Stimulated activated CD8-positive, alpha-beta memory T cell treated with anti-CD3 and anti-CD28 coated beads, Interleukin-12 subunit alpha, Interleukin-12 subunit beta, amount 100 ng/mL, for 1 hour (primary cell): ENCODE measurements at places on chromosomes 2 and 18.

- no peak for DNase-seq
Observed at GRCh38 chr2:234955971-234956509, 4.2 kb downstream of the SH3BP4 start.

GRCh38 chr2:54952425-54952824 is 97.8 kb downstream of the RTN4 start:
- no peak for DNase-seq

- DNase-seq = no peak
Observed at GRCh38 chr2:186734957-186735734, 41.3 kb downstream of the FAM171B start.

GRCh38 chr2:168289880-168290279 is 42.5 kb upstream of the STK39 start:
- no peak for DNase-seq

DNA sequence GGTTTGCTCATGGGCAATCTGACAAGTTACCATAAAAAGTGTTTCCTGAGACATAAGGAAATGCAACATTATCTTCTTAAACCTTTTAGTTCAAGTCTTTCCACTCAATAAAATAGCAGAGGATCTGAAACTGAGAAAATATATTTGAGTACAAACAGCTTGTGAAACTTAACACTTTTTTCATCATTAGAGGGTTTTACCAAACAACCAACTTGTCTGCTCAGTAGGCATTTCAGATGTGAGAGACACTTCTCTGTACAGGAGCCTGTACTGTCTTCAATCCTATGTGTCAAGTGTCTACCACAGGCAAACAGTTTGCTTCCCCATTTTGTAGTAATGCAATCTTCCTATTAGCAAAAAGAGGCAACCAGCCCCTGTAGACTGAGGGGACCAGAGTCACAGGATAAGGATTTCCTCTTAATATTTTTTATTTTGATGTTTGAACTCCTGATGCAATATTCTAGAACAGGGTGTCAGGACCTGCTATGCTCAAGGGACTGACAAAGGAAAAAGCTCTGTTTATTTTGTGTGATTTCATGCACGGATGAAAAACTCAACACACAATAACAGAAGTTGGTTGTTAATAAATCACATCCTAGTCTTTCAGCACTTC is 159.1 kb upstream of the LHCGR start:
- no peak for DNase-seq

DNA sequence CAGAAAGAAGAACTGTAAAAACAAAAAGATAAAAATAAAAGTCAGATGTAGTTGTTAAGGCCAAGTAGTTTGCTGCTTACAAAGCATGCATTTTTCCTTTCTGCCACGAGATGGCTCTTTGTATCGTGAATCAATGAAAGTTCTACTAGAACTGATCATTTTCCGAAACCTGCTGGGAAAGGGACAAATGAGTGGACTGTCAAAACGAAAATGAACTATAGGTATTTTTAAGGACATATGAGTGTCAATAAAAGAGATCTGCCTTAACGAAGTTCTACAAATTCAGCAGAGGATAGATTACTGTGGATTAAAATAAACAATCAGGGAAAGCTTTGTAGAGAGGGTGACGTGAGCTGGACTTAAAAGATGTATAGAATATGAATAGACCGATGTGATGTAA is 15.0 kb upstream of the ELOA2 start:
- DNase-seq = no peak

- no peak for DNase-seq
Observed at GRCh38 chr18:10247742-10248082, 206.7 kb upstream of the APCDD1 start.

- DNase-seq = no peak
Observed at GRCh38 chr2:237304763-237305514, 109.0 kb downstream of the COL6A3 start.

DNA sequence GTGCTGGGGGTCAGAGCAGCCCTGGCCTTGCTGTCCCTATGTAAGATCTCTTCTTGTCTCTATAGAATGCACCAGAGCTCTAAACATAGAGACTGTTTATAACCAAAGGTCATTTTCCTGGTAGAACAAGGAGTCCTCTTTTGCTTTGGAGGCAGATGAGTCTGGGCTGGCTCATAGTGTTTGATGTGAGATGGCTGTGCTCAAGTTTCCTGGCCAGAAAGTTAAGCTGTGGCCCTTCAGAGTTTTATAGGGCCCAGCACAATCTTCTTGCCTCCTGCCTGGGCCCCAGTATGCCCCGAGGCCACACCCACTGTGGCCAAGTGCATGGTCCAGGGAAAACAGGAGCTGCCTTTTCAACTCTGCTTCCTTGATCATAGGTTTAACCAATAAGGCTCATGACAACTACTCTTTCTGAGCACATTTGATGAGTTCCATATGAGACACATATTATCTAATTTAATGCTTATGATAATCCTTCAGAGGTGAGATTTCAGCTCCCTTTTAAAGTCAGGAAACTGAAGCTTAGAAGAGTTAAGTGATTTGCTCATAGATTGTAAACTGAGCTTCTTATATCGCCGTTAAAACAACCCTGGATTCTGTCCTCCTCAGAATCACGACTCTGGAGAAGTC is 66.3 kb downstream of the MYCN start:
- DNase-seq = no peak

- DNase-seq = no peak
Observed at GRCh38 chr2:188787658-188788240, 186.4 kb upstream of the COL3A1 start.

DNA sequence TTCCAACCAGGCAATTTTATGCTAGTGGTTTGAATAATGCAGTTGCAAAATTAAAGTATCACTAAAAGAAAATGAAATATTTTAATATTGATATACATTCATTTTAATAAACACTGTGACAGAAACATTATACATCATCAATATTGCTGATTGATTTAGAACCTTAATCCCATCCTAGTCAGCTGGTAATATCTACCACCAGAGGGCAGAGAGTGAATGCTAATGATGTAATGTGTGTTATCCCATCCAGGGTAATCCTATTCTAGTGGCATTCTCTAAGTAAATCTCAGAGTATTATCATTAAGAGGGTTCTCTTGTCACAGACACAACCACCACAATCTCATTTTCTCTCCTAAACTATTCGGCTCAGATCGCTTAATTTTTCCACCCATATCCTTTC is 477.4 kb downstream of the CPS1 start:
- no peak for DNase-seq

- DNase-seq = no peak
Observed at GRCh38 chr18:32730620-32731091, 42.2 kb downstream of the KLHL14 start.

- DNase-seq = no peak
Observed at GRCh38 chr18:8116341-8117005, 492.8 kb upstream of the RAB12 start.

DNA sequence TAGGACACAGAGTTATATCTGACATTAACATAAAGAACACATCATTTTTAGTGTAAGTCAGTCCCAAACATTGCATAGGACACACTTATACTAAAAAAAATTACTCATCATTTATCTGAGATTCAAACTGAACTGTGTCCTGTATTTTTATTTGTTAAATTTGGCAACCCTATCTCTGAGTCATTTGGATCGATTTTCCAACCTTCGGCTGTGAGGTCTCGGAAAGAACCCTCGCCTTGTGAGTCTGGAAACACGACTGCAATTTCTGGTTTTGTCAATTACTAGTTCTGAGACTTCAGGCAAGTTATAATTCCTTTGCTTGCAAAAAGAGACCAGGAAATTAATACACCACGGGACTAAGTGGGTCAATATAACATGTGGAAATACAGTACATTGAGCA is 14.0 kb downstream of the ATP8B1 start:
- DNase-seq = no peak

- no peak for DNase-seq
Observed at GRCh38 chr2:99420751-99421299, 69.0 kb downstream of the REV1 start.

DNA sequence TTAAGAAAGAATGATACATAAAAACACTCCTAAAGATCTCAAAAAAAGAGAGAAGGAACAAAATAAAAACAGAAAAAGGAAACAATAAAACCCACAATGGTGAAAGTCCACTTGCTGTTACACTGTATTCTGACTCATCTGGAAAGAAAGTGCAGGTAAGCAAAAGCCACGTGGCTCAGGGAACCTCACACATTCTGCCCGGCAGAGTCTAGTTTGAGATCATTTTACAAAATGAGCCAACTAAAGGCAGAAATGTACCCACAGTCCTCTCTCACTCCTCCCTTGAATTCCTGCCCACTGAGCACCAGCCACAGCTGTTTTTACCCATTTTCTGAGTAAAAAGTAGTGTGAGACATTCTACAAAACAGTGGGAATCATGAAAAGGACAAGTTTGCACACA is 10.0 kb downstream of the KCNH7 start:
- no peak for DNase-seq

- DNase-seq = no peak
Observed at GRCh38 chr2:168439536-168439935, 16.5 kb upstream of the CERS6 start.

GRCh38 chr2:19762142-19762541 is 139.6 kb downstream of the TTC32 start:
- DNase-seq = no peak

DNA sequence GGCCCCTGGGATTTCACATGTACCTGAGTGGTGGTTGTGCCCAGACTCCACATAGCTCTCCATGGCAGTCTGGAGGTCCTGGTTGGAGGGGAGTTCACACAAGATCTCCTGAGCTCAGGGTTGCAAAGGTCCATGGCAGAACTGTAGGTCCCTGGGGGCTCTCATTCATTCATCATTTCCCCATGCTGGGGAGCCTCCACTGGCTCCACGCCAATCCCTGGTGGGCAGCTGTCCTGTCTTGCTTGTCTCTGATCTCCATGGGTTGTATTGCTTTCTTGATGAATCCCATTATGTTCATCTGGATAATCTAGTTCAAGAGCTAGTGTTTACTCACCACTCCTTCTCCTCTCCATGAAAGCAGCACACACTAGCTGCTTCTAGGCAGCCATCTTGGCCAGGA is 42.4 kb downstream of the ZSWIM2 start:
- DNase-seq = no peak

GRCh38 chr2:219125225-219125885 is 35.3 kb downstream of the NHEJ1 start:
- DNase-seq = no peak

DNA sequence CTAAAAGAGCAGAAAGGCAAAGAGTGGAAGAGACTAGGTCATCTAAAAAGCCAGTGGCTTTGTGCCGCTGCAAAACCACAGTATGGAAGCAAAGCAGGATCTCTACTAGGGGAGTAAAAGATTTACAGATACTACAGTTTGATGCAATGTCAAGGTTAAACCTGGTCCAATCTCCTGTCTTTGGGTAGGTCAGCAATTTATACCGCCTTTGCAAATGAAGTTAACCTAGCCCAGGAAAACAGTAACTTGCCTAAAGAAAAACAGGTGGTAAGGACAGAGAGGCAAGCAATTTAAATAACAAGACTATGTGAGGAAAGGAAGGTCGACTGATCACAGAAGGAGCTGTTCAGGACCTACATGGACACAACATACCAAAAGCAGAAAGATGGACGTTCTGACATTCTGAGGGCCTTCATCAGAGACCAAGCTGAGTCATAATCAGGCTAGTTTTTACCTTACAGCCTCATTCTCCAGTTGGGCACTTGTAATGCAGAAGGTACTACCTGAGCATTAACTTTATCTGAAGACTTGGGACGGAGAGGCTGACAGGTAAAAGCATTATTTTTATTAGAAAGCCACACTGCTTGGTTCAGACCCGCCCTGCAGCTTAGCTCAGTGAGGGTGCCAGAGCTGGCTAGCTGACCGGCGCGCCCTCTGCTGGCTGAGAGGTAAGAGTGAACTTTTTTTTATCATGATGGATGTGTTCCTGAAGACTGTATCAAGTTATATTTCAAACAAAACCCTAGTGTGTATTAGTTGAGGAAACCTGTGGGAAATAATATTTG is 15.9 kb downstream of the CDKL4 start:
- peak; percentile 74 for DNase-seq

DNA sequence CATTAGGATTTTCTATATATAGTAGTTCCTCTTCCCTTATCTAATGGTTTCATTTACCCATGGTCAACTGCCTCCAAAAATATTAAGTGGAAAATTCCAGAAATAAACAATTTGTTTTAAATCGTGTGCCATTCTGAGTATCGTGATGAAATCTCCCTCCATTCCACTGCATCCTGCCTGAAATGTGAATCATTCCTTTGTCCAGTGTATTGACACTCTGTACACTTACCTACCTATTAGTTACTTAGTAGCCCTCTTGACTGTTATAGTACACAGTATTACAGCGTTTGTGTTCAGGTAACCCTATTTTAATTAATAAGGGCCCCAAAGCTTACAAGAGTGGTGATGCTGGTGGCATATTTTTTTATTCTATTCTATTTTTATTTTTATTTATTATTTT is 26.2 kb downstream of the TAF4B start:
- DNase-seq = no peak

DNA sequence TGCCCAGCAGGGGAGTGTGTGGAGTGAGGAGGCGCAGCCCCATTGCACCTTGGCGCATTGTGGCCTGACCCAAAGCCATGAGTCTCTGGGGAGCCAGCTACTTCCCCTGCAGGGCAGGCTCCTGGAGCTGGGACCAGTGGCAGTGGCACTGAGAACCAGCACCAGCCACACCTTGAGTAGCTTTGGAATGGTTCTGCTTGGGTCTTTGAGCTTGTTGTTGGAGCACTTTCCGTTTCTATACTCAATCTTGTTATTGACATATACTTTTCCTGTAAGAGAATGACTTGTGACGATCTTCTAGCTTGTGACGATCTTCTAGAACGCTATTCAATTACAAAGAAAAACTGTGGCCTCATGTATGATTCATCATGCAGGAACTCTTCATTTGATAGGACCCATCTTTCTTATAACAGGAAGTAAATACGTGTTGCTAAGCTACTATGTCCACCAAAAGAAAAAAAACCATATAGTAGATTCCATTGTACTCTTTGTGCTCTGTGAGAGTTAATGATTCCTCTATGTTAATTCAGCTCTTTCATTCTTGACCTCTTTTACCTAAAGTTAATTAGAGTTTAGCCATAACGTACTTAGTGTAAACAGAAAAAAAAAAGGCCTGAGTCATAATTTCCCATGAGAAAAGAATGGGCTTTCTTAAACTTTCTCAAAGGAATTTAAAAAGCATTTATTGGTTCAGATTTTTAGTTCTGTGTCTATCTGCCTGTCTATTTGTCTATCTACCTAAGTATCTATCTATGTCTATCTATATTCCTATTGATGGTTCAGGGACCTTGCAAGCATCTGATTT is 113.1 kb downstream of the GATA6 start:
- DNase-seq = no peak
